ENCODE measurements at places on chromosomes 6 and 20.

DNA sequence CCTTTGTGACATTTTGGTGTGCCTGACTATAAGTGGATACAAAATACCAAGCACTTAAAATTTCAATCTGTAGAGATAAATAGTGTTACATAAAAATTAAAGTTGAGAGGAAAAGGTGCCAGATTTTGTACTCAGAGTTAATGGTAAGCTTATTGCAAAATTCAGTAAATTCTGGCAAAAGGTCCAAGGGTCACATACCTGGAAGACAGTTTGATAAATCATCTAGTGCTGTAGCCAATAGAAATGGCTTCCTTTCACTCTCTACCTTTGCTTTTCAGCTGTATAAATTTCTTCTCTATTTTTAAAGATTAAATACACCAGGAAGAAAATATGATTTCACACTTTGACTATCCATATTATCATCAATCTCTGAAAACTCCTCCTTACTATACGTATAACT lies 690.2 kb upstream of the NRSN1 start:
- no peak for DNase-seq

GRCh38 chr6:89145091-89145955 lies 532 bp upstream of the PM20D2 start:
- peak; percentile 19 for DNase-seq

DNA sequence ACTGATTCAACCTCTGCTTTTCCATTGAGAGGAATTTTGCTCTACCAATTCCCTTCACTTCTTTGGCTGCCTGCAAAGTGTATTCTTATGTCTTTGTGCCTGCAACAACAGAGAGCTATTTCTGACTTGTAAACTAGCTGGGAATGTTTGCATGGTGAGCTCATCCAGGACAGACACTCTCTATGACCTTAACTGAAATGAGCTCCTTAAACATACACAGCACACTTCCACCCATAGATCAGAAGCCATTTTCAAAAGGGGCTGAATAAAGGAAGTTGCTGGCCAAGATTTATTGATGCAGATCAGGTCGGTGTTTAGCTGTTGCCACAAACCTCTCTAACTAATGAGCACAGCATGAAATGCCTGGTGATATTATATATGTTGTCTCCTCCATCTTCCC lies 377.7 kb downstream of the BTBD9 start:
- DNase-seq: no peak

GRCh38 chr6:111718990-111719389 lies 113.3 kb upstream of the TRAF3IP2 start:
- no peak for DNase-seq

DNA sequence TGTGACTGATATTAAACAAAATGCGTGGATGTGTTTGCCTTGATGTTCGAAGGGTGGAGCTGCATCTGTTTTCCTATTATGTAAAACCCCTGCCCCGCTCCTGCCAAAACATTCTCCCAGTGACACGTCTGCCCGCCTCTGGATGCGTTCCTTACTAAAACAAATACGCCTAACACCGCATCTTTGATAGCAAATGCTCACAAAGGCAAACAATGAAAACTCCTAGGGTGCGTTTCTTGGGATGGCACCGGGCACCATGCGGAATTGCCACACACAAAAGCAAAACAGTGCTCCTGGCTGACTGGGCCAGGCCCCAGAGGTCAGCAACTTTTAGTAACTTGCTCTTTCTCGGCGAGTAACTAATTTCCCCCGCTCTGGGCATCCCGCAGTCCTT lies 9.0 kb upstream of the FOXC1 start:
- no peak for DNase-seq

GRCh38 chr6:36700831-36701230 lies 3.2 kb downstream of the RAB44 start:
- no peak for DNase-seq

DNA sequence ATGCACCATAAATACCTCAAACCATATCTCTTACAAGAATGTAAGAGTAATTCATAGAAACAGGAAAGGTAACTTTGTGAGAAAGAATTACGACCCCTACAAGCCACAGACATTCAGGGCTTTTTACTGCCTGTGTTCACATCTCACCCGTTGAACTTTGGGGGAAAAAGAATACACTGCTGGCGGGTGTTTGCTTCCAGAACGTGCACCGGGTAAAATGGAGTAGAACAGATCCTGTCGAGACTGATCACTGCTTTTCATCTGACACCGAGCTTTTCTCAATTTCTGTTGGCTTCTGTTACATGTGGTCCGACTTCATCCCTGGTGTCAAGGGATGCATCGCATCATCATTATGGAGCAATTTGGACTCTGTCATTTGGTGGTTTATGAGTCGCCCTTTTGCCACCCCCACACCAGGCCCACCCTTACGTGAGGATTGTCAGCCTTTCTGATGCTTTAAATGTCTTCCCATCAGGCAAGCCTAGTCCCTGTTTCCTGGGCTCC lies 219.2 kb upstream of the ZFP64 start:
- peak; percentile 11 for DNase-seq

DNA sequence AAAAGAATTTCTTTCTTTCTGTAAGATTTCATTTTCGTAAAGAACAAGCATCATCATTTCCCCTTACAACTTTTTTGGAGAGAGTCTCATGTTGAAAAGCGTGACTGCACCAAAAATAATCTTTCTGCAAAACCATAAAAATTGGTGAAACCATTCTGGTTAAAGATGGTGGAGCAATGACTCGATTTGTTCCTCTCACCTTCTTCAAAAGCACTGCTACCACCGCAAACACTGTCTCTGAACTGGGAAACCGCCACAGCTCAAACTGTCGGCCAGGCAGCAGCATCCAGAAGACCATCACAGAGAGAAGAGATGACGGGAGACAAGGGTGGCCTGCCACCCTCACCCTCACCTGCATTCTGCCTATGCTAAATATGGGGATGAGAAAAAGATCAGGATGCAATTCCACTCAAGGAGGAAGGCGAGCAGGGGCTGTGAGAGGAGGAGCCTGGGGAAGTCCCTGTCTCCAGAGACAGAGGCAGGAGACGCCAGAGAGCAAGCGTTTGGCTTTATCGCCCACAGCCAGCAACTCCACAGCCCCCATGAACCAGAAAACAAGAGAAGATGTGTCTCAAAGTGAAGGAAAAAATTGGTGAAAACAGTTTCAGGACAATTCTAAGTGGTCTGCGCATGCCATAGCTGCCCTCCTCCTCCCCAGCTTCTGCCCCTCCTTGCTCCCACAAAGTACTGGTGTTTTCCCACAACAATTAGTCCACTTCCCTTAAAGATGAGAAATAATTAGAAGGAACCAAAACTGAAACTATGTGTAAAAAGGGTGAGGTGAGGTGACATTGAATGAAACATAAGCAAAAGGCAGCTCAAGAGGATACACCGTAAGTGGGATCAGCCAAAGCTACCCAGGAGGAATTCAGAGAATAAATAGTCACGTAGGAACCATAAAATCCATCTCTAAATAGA lies 255.5 kb downstream of the KIF16B start:
- DNase-seq: no peak

GRCh38 chr6:85291326-85291725 lies 158.6 kb upstream of the NT5E start:
- no peak for DNase-seq

- DNase-seq: no peak
Observed at GRCh38 chr6:147909640-147910039, 401.1 kb downstream of the SAMD5 start.

GRCh38 chr6:81690073-81690472 lies 62.4 kb downstream of the TENT5A start:
- DNase-seq: no peak

DNA sequence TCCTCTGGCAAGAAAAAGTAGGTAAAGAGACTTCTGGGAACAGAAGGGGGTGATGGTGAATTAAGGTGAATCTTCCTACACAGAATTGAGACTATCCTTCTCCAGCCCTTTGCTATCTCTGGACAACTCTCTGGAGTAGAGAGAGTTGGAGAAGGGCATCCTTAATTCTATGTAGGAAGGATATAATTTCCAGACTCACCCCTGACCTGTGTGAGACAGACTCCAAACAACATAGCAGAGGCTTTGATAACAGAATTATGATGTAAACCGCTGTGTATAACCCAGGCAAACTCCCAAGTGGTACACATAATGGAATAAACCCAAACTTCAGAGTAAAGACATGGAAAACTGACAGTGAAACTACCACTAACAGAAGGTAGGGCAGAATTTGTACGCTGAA lies 186.5 kb downstream of the MEI4 start:
- DNase-seq: no peak

DNA sequence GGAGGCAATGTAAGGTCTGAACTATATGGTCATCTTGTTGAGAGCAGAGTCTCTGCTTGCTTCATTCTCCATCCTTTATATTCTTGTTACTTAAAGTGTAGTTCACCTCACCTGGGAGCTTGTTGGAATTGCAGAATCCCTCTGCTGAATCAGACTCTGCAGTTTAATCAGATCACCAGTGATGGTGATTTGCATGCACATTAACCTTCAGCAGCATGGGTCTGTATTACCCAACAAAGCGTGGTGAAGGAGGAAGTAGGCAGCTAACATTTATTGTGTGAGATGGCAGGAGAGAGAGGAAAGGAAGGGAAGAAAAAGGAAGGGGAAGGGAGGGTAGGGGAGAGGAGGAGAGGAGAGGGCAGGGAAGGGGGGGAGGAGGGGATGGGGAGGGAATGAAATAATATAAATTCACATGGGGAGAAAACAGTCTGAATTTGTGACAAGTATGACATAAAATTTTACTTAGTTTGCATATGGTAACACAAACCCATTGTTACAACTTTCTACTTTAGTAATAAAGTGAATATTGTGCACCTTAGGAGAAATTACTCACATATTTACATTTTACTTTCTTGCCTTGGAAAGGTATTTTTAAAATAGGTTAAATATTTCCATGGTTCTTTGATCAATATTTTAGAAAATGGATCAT lies 740.7 kb downstream of the DHX35 start:
- DNase-seq: no peak

- DNase-seq: peak; percentile 69
Observed at GRCh38 chr6:27650620-27651370, 177.9 kb upstream of the ZNF184 start.

DNA sequence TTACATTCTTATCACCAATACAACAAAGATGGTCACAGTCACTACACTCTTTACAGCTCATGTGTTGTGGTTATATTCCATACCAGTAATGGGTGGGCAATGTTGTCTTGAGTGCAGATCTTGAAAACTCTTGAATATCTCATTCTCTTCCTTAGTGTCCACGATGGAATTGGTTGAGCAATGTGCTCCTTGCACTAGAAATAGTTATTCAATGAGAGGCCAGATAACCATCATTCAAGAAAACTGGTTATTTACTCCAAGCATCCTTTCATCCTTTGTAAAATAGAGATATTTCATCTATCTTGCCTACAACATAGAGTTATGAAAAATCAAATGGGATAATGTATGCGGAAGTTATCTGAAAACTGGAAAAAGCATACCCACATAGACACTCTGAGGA lies 215.9 kb downstream of the ARHGAP18 start:
- DNase-seq: no peak

DNA sequence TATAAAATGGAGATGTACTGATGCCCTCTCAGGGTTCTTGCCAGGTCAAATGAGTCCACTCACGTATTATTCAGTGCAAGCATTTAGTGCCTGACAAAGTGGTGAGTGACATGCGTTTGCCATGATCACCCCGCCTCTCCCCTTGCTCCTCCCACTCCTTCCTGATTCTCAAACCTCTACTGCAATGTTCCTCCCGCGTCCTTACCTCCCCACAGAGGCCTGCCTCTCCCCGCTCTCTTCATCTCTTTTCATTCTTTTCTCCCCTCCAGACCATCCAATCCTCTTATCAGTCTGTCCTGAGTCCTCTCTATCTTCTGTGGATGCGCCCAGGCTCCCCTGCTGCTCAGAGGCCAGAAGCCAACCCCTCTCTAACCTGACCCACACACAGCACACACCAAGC lies 40.7 kb downstream of the KCNK5 start:
- no peak for DNase-seq

- no peak for DNase-seq
Observed at GRCh38 chr6:148678682-148679081, 68.1 kb upstream of the UST start.

DNA sequence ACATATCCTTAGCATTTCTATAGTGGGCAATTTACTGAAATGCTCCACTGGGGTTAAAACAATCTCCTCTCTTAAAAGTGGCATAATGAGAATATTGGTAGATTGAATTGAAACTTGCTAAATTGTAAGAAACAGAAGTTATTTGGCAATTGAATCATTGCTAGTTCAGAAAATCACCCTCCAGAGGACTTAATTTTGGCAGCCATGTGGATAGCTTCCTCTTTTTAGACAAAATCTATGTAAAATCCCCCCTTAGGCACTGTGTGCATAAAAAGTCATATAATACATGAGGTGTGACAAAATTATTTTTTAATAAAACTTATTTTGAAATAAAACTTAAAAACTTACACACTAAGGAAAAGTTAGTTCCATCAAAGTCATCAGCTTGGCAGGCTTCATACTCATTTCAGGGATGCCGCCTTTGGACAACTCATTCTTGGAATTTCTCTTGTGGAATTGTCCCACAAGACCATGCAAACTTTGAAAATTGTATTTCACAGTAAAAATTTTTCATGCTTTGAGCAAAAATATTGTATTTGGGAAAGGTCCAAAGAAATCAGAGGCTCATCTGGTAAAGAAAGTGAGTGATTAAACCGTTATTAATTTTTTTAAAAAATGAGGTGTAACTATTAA lies 473.0 kb downstream of the BCKDHB start:
- no peak for DNase-seq

- no peak for DNase-seq
Observed at GRCh38 chr6:154951345-154952200, 43.5 kb upstream of the TIAM2 start.

DNA sequence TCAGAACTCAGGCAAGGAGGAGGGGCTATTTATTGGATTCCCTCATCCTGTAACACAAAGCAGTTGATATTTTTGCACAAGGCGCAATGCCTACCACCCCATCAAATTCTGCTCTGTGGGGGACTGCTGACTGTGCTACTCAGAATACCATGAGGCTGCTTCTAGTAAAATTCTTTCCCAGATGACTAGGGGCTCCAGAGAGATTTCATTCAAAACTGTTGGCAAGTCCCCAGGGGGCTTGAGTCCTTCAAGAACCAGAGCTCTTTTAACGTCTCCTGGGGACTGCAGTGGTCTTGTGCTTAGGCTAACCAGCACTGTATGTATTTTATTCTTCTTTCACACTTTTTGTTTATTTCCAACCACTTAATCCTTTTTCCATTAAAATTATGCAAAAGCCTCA lies 365.9 kb upstream of the AGPAT4 start:
- DNase-seq: no peak

All from stimulated activated CD4-positive, alpha-beta T cell treated with anti-CD3 and anti-CD28 coated beads, Interleukin-1b, Interleukin-23, amount 100 ng/mL, for 48 hours (primary cell).